Sigmoid colon (tissue), 7 donors: ENCODE measurements at places on chromosomes 7 and 10. TPM values are rescaled to one million over a fixed set of nuclear protein-coding genes. Genes with fewer than 3 reads are reported as not detected.
A peak's percentile ranks its signal among the peaks of the same experiment; 100 is the strongest.

GRCh38 chr7:108203537-108203936, 73.4 kb upstream of the LAMB4 start:
- no peaks in the 10 kb centered on the region for H3K36me3 ChIP-seq
- DNase-seq, result no peak
- H3K4me1 ChIP-seq, result no peaks in the 10 kb centered on the region
- H3K4me3 ChIP-seq, result no peak overlapping the region
- no peaks in the 10 kb centered on the region for H3K27me3 ChIP-seq
- no peak overlapping the region for H3K27ac ChIP-seq

DNA sequence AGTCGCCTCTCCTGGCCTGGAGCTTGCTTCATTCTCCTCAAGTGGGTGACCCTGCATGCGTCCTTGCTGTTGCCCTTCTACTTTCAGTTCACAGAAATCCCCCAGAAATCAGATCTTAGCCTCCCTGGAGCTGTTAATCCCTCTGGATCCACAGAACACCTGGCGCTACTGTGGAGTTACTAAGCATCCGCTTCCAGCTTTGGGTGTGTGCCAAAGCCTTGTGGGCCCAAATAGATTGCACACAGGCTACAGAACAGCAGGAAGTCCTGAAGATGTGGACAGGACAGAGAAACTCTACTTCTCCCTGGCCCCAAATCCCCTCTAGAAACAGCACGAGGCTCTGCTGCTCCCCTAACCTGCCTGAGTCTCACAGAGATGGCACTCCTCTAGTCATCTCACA, 36.6 kb upstream of the PDLIM1 start:
- peak overlapping the region; percentile 65 for H3K27ac ChIP-seq
- H3K36me3 ChIP-seq, result peaks cover 39% of the 10 kb centered on the region
- no peaks in the 10 kb centered on the region for H3K27me3 ChIP-seq
- no peak overlapping the region for H3K4me3 ChIP-seq
- peak; percentile 83 for DNase-seq

- H3K36me3 ChIP-seq, result peaks cover 10% of the 10 kb centered on the region
These were observed 56.2 kb downstream of the ITGB1 start for GRCh38 chr10:32901815-32902214.

DNA sequence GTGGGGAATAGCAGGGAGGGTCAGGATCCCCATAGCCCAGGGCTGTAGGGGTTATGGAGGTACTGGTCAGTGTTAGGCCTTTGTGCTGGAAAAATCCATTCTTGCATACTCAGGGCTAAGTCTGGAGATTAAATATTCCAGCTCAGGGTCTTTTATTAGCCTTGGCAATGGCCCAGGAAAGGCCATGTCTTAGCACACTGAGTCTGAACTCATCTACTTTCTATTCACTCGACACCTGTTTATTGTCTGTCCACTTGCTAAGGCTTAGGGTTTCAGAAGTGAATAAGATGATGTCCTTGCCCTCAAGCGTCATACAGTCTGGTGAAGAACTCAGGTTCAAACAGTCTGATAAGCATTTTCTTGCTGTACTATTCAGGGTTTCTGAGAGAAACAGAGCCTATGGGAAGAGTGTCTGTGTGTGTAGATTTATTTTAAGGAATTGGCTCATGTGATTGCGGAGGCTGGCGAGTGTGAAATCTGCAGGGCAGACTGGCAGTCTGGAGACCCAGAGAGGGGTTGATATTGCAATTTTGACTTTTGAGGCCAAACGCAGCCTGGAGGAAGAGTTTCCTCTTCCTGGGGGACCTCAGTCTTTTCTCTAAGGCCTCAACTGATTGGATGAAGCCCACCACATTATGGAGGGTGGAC, 135.8 kb downstream of the RAMP3 start:
- H3K4me3 ChIP-seq, result no peak overlapping the region
- H3K4me1 ChIP-seq, result no peaks in the 10 kb centered on the region
- no peaks in the 10 kb centered on the region for H3K27me3 ChIP-seq
- H3K36me3 ChIP-seq, result no peaks in the 10 kb centered on the region

GRCh38 chr10:78362406-78363022, 328.9 kb downstream of the RPS24 start:
- H3K27me3 ChIP-seq, result no peaks in the 10 kb centered on the region
- no peak overlapping the region for H3K27ac ChIP-seq
- no peaks in the 10 kb centered on the region for H3K36me3 ChIP-seq
- DNase-seq, result no peak
- H3K4me1 ChIP-seq, result peaks cover 30% of the 10 kb centered on the region
- no peak overlapping the region for H3K4me3 ChIP-seq

GRCh38 chr7:30879139-30880124, 32.2 kb upstream of the AQP1 start:
- no peak overlapping the region for H3K4me3 ChIP-seq
- H3K27me3 ChIP-seq, result no peaks in the 10 kb centered on the region
- H3K36me3 ChIP-seq, result no peaks in the 10 kb centered on the region
- peak overlapping the region; percentile 64 for H3K27ac ChIP-seq

GRCh38 chr7:496528-497295, 22.9 kb downstream of the PDGFA start:
- H3K36me3 ChIP-seq, result peaks cover 51% of the 10 kb centered on the region
- peak; percentile 65 for DNase-seq
- no peaks in the 10 kb centered on the region for H3K27me3 ChIP-seq
- no peak overlapping the region for H3K27ac ChIP-seq

- no peak overlapping the region for H3K27ac ChIP-seq
- no peaks in the 10 kb centered on the region for H3K36me3 ChIP-seq
- DNase-seq, result no peak
- no peaks in the 10 kb centered on the region for H3K27me3 ChIP-seq
- peaks cover 15% of the 10 kb centered on the region for H3K4me1 ChIP-seq
- no peak overlapping the region for H3K4me3 ChIP-seq
These were observed 21.2 kb downstream of the BMPER start for GRCh38 chr7:33926535-33926934.

DNA sequence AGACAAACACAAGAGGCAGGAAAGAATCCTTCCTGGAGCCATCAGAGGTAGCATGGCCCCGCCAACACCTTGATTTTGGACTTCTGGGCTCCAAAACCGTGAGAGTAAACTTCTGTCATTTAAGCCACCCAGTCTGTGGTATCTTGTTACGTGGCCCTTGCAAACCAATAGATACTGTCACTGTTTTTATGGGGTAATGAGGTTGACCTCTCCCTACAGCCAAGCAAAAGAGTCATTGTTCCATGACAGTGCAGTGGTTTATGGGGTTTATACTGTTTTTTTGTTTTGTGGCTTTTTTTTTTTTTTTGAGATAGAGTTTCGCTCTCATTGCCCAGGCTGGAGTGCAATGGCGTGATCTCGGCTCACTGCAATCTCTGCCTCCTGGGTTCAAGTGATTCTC, 32.8 kb downstream of the KIAA1549 start:
- H3K36me3 ChIP-seq, result no peaks in the 10 kb centered on the region
- H3K27ac ChIP-seq, result no peak overlapping the region
- no peak for DNase-seq
- no peak overlapping the region for H3K4me3 ChIP-seq

DNA sequence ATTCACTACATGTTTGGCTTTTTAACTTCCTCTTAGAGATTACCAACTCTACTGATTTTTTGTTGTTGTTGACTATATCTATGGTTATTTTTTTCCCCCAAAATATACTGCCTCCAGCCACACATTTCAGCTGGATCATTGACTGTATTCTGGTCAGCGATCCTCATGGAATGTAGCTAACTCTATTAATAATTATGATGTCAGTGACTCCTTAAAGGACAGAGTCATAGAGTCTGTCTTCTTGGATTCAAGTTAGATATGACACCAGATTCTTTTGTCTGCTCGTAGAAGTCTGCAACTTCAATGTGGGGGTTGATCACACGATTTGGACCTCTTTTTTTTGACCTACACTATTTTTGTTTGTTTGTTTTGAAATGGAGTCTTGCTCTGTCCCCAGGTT, 33.2 kb downstream of the UBN2 start:
- no peaks in the 10 kb centered on the region for H3K4me1 ChIP-seq
- H3K27me3 ChIP-seq, result no peaks in the 10 kb centered on the region
- no peak overlapping the region for H3K27ac ChIP-seq
- peaks cover 31% of the 10 kb centered on the region for H3K36me3 ChIP-seq

- no peaks in the 10 kb centered on the region for H3K27me3 ChIP-seq
- H3K4me3 ChIP-seq, result no peak overlapping the region
- H3K4me1 ChIP-seq, result no peaks in the 10 kb centered on the region
- H3K36me3 ChIP-seq, result no peaks in the 10 kb centered on the region
- DNase-seq, result no peak
- no peak overlapping the region for H3K27ac ChIP-seq
These were observed 8.5 kb downstream of the KMT2E start for GRCh38 chr7:105022458-105022857.

GRCh38 chr10:72170263-72170662, 45.5 kb upstream of the ANAPC16 start:
- no peaks in the 10 kb centered on the region for H3K36me3 ChIP-seq
- DNase-seq, result no peak
- no peak overlapping the region for H3K27ac ChIP-seq
- no peak overlapping the region for H3K4me3 ChIP-seq
- no peaks in the 10 kb centered on the region for H3K4me1 ChIP-seq
- H3K27me3 ChIP-seq, result no peaks in the 10 kb centered on the region

- DNase-seq, result no peak
- H3K27me3 ChIP-seq, result no peaks in the 10 kb centered on the region
- no peaks in the 10 kb centered on the region for H3K36me3 ChIP-seq
- H3K27ac ChIP-seq, result no peak overlapping the region
- H3K4me3 ChIP-seq, result no peak overlapping the region
These were observed 175.9 kb downstream of the EBF3 start for GRCh38 chr10:129788215-129788614.

- no peak overlapping the region for H3K4me3 ChIP-seq
- H3K4me1 ChIP-seq, result peaks cover 62% of the 10 kb centered on the region
- H3K36me3 ChIP-seq, result no peaks in the 10 kb centered on the region
- DNase-seq, result no peak
- no peaks in the 10 kb centered on the region for H3K27me3 ChIP-seq
- H3K27ac ChIP-seq, result no peak overlapping the region
These were observed 30.0 kb downstream of the EEPD1 start for GRCh38 chr7:36182854-36183604.

DNA sequence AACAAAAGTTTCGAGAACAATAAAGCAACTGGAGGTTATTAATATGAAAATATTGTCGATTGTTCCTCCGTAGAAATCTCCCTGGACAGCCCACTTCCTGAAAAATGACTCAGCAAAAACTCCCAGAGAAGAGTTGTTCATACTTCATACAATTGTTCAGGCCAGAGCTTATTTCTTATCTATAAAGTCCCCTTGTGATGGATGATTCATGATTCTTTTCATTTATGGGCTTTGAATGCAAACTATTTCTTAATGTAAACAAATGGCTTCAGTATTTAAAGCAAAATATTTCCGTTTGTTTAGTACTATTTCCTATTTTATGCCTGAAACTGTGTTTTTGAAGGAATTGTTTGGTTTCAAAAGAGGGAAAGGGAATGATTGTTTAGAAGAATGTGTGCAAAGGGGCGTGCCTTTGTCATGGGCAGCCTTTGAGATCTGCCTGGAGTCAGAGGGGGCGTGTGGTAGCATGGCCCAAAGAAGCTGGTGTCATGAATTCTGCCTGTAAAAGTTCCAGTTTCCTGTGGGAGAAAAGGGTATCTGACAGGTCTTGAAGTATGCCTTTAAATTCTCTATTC, 26.2 kb upstream of the EXOC6 start:
- DNase-seq, result no peak
- H3K27me3 ChIP-seq, result no peaks in the 10 kb centered on the region
- no peaks in the 10 kb centered on the region for H3K4me1 ChIP-seq
- H3K36me3 ChIP-seq, result no peaks in the 10 kb centered on the region

DNA sequence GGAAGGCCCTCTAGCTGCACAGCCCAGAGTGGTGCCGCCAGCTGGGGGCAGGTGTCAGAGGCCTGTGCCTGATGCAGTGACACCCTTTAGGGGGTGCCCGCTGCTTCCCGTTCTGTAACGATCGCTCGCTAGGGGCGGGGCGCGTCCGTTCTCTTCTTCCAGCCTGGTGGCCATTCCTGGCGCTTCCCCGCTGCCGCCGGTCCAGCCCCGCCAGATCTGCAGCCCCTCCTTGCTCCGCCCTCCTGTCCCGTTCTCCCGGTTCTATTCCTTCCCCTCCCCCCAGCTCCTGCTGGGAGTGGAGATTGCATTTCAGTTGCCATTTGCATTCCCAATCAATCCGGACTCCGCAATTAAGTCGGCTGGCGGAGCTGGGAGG, 39.2 kb downstream of the AGAP3 start:
- peaks cover 64% of the 10 kb centered on the region for H3K36me3 ChIP-seq
- no peaks in the 10 kb centered on the region for H3K27me3 ChIP-seq
- H3K4me3 ChIP-seq, result no peak overlapping the region

DNA sequence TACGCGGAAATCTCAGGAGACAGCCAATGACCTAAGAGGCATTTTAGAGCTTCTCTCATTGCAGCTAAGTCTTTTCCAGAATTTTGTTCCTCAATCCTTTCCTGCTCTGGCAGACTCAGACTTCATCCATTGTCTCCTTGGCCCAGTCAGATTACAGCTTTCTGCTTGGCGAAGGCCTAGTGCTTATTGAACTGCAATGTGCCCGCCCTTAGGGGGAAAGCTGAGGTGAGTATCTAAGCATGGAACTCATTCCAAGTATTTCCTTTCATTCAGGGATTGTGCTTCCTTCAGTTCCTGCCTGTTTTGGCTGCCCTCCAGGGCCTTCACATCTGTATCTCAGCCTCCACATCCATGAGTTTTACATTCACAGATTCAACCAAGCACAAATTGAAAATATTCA, 37.5 kb downstream of the PRLHR start:
- no peaks in the 10 kb centered on the region for H3K4me1 ChIP-seq
- H3K36me3 ChIP-seq, result no peaks in the 10 kb centered on the region
- H3K27me3 ChIP-seq, result no peaks in the 10 kb centered on the region
- no peak overlapping the region for H3K27ac ChIP-seq
- H3K4me3 ChIP-seq, result no peak overlapping the region
- no peak for DNase-seq

Gene CLDN4
- total RNA-seq, result not detected

Gene OPN4
- not detected for total RNA-seq

Gene CLDN3
- total RNA-seq, result not detected

Gene CLRN3
- not detected for total RNA-seq
